ENCODE measurements at places on chromosomes 5 and 9.

GRCh38 chr5:174793684-174794328 lies 69.4 kb downstream of the MSX2 start:
- peak; percentile 44 for DNase-seq

GRCh38 chr5:177545487-177546257 lies 8.7 kb downstream of the FAM193B start:
- DNase-seq: no peak

DNA sequence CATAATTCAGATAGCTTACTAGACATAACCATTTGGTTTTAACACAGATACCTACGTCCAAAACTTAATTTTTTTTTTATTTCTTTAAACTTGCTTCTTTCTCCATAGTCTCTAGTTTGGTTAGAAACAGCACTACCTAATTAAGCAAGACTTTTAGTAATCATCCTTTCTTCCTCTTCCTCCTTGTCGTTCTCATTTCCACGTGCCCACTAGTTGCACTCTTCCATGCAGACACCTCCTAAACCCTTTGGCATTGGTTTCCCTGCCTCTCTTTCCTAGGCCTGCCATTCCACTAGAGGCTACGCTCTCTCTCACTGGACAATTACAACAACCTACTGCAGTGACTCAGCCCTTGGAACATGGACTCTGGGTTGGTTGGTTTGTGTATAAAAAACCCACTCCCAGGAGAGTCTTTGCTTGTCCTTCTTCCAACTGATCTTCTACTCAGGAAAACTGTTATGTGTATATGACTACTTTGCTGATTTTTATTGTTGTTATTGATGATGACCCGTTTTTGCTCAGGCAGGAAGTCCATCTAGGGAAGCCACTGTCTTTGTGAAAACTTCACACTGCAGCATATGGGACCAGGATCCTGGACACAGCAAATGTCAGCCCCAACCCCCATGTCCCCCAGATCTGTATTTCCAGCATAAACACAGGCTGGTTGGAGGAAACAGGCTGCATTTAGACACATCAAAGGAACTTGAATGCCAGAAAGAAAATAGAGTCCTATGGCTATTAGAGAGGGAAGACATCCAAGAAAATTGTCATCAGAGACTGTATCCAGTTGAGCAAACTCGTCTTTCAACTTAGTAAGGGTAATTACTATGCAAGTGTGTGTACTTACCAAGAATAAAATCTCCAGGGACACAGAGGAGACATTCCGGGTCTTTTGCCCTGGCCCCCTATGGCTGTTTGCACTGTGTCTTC lies 503.2 kb downstream of the GADD45G start:
- DNase-seq: no peak

DNA sequence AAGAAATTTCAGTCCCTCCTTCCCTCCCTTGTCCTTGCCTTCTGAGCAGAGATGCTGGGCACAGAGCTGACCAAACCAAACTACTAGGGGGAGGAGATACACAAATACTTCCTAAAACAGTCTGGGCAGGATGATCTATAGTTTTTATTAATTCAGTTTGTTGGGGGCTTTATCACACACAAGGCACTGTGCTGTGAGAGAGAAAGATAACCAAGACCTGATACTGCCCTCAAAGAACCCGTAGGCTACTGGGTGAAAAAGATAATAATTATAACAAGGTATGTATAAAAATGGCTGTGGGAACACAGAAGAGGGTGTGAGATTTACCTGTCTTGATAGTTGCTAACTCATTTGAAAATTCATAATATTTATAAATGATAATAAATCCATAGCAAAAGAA lies 354.7 kb downstream of the NDUFS4 start:
- no peak for DNase-seq

GRCh38 chr5:16776611-16777251 lies 159.4 kb downstream of the MYO10 start:
- no peak for DNase-seq

DNA sequence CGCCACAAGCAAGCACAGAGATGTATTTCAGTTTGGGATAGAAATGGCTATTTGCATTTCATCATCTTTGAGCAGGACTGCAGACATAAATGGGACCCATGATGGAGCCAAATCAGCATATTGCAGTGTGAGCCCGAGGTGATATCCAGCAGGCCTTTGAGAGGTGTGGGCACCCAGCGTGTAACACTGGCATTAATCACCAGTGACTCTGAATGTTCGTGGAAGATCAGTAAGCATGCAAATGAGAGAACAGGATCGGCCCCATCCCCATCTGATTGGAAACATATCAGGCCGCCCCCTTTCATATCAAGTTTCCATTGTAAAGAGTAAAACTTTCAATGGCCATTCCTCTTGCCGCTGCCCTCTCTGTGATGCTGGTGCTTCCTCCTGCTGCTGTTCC lies 84.0 kb downstream of the GTF3C4 start:
- no peak for DNase-seq

DNA sequence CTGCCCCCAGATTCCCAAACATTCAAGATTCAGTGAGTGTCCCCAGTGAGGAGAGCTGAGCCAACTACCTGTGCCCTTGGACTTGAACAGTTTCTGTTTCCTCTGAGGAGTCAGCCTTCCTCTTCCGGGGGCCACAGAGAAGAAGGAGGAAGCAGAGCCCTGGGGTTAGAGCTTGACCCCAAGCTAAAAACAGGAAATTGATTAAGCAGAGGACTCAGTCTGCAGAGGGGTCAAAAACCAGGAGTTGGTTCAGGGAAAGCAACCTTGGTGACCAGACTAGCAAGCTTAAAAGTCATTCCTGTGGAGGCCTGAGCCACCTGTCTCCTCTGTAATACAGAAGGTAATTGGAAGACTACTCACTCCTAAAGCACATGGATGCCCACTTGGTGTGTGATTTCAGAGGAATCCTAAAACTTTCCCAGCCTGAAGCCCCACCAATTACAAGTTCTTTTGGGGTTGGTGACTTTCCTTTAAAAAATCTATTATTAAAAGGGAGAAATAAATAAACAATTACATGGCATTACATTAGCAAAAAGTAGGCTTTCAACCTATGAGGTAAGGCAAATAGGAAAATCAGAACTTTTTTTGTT lies 64.2 kb upstream of the SELENOP start:
- DNase-seq: no peak

DNA sequence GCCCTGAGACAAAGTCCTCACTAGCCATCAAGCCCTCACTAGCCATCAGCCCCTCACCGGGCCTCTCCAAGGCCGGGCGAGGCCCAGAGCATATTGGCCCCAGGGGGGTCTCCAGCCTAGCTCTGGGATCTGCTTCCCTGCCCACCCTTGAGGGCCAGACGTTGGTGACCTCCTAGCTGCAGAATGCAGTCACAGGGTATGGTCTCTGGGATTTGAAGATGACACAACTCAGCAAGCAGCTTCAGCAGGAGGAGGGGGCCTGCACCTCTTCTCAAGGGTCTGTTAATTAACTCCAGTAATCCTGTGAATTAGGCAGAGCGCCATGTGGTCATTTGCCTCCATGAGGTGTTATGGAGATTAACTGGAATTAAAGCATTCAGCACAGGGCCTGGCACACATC lies 116.9 kb upstream of the SPOCK1 start:
- no peak for DNase-seq

GRCh38 chr9:128422783-128423150 lies 2.1 kb downstream of the CERCAM start:
- no peak for DNase-seq

GRCh38 chr5:86997516-86997915 lies 270.2 kb upstream of the RASA1 start:
- DNase-seq: no peak

DNA sequence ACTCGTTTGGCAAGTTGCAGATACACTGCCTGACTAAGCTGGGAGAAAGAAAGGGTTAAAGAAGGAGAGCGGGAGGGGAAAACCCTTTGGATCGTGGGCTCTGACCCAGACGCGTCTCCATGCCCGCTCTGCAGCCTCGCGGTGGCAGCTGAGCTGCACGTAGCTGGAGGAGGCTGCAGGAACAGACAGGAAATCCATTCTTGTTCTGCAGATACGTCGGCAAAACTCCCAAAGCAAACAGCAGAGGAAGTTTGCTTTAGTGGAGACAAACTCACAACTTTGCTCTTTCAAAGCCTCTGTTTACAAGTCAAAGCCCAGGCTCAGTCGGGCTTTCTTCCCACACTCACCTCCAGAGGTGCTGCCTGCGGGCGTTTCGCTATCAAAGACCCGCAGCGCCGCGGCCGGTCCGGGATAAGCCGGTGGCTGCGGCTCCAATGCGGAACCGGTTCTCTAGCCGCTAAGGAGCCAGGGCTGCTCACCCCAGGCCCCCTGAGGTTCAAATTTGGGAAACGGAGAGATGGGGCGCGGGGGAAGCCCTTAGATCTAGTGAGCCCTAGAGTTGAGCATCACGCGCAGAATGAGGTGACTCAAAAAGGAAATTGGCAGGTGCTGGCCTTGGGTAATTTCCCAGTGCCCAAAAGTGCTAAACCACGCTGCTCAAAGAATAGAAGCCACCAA lies 60.7 kb downstream of the MAT2B start:
- no peak for DNase-seq

GRCh38 chr5:63553073-63553472 lies 409.2 kb downstream of the HTR1A start:
- DNase-seq: no peak

GRCh38 chr5:135826994-135827671 lies 7.3 kb upstream of the SLC25A48 start:
- DNase-seq: no peak

GRCh38 chr5:168073991-168074800 lies 217.2 kb upstream of the WWC1 start:
- DNase-seq: no peak

DNA sequence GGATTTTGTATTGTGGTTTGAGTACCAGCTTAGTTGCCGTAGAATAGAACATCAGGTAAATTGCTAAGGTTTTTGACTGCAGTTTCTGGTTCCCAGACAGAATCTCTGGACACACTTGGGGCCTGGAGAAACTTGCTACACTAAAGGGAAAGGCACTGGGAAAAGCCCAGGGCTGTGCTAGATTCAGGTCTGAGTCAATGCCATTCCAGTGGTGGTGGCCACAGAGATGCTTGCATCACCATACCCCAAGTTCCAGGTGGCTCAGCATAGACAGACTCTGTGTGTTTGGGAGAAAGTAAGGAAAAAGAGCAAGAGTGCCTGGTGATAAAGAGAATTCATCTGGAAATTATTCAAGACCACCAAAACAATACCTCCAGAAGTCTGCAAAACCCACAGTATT lies 120.6 kb downstream of the HMHB1 start:
- no peak for DNase-seq

DNA sequence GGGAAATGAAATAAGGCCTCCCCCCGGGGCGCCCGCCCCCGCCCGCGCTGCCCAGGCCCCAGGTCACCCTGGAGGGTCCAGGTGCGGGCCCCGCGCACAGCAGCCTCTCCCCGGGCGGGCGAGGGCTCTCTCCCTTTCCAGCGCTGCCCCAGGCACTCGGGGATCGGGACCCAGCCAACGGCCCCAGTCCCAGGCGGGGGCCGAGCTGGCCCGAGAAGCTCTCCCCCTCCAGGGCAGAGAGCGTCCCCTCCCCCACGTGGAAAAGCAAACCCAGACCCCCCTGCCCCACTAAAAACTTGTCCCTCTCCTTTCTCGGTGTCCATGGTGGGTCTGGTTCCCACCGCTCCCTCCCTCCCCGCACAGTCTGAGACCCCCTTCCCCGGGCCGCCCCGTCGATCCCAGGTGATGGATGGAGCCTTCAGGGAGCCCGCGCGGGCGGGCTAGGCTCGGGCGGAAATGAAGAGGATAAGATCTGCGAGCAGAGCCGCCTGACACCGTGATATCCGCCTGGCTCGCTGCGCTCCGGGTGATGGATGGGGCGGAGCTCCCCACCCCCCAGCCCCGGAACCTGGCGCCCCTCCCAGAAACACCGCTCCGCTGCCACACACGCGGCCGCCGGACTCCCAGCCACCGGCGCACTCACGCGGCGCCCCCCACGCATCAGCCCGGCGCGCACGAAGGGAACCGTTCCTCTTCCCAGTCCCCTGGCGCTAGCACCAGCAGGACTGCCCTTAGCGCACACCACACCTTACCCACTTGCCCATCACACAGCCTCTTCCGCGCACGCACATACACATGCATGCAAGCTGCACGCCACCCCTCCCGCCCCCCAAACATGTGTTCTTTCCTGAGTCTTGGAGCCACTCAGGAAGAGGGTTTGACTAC lies 81.7 kb upstream of the ZBTB43 start:
- peak; percentile 33 for DNase-seq

DNA sequence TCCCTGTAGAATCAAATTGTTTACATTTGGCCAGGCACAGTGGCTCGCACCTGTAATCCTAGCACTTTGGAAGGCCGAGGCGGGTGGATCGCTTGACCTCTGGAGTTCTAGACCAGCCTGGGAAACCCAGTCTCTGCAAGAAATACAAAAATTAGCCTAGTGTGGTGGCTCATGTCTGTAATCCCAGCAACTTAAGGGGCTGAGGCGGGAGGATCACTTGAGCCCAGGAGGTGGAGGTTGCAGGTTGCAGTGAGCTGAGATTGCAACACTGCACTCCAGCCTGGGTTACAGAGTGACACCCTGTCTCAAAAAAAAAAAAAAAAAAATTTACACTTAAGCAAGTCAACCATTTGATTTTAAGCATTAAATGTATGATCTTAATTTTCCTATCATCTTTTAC lies 17.5 kb upstream of the IQGAP2 start:
- DNase-seq: no peak

- DNase-seq: peak; percentile 23
These were observed 99.6 kb downstream of the LURAP1L start for GRCh38 chr9:12874395-12874794.

- no peak for DNase-seq
These were observed 180.7 kb upstream of the TLE4 start for GRCh38 chr9:79390781-79391770.

DNA sequence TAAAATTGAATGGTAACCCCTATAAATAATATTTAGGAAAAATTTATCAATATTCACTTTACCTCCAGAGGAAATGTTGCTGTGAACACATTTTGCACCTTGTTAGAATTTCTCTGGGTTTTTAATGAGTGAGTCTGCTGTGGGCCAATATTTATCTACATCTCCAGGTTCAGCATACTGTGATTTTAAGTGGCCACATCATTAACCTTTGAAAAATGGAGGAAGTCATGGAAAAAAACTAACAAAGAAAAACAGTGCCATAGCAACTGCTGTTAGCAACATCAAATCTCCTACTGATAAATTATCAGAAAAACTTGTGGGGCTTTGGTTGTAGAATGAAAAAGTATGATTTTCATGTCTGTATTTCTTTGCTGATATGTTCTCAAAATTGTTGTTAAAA lies 55.0 kb downstream of the CD180 start:
- no peak for DNase-seq

GRCh38 chr9:136459425-136459824 lies 19.8 kb upstream of the INPP5E start:
- no peak for DNase-seq

- peak; percentile 56 for DNase-seq
These were observed 2.0 kb downstream of the IER5L start for GRCh38 chr9:129175825-129176633.

- no peak for DNase-seq
These were observed 44.6 kb upstream of the SHOC1 start for GRCh38 chr9:111839387-111839786.

- DNase-seq: no peak
These were observed 204.4 kb downstream of the GLIS3 start for GRCh38 chr9:4095484-4095883.

DNA sequence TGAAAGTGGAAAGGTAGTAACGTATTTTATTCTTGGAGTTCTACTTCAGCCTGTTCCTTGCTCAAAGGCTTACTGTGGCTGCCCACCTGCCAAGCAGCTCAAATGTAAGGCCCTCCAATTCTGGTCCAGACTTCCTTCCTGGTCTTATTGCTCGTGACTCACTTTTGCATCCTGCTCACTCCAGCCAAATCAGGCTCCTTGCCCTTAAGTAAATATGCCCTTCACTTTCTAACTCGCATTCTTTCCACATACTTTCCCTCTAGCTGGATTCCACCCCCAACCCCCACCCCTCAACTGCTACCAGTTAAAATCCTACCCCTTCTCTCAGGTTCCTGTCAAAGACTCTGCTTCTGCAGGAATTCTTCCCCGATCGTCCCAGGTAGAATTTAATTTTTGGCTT lies 96.6 kb downstream of the GALNT10 start:
- no peak for DNase-seq

All from NCI-H1105 (cell line).